Substantia nigra (tissue), 51 donors: ENCODE measurements at places on chromosomes 12 and 14.

DNA sequence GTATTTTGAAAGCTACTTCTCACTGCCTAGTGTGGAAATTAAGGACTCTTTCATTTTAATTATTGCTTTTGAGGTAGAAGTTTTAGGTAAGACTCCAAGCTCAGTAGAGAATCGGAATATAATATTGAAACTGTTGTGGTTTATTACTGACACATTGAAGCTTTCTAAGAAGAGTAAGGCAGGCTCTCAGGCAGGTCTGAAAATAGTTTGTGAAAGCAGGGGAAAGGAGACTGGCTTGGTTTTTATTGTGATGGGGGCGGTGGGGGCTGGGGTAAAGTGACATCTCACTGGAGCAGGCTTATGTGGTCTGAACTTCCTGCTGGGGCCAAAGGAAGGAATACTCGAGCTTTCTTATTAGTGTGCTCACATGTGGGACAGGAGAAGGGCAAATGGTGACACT lies 79.5 kb downstream of the OTOGL start:
- DNase-seq, result no peak

- DNase-seq, result no peak
Measured at GRCh38 chr14:77889971-77890442, 90.1 kb downstream of the ADCK1 start.

GRCh38 chr14:22383515-22384166 lies 205.4 kb downstream of the DAD1 start:
- DNase-seq, result no peak

GRCh38 chr12:77916276-77916675 lies 85.6 kb downstream of the NAV3 start:
- no peak for DNase-seq

GRCh38 chr14:75720842-75721498 lies 59.9 kb downstream of the TTLL5 start:
- no peak for DNase-seq

DNA sequence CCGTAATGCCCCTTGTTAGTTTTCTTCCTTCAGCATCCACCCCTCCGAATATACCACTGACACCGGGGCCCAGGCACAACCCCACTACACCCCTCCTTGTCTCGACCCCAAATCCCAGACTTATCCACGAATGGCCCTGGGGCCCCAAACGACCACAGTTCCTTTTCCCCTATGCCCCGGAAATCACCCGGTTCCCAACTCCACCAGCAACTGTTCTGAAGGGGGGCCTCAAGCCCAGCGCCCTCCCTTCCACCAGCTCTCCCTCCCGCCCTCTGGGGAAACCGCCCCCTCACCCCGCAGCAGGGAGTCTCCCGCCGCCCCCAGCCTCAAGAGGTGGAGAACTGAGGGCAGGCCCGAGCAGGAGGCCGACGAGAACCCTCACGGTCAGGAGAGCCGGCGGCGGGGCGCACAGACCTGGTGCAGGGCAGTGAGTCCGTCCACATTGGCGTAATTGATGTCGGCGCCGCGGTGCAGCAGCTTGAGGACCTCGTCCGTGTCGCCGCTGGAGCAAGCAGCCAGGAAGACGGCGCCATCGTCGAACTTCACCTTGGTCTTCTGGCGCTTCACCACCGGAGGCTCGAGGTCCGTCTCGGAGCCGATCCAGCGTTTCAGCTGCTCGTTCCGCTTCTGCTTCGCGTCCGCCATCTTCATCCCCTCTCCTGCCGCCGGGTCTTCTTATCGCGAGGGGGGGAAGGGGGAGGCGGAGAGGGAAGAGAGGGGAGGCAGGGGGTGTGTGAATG lies 446 bp downstream of the PPP1R12A start:
- DNase-seq, result no peak

GRCh38 chr14:23572836-23573235 lies 5.2 kb upstream of the AP1G2 start:
- DNase-seq, result no peak

- DNase-seq, result no peak
Measured at GRCh38 chr12:25469861-25470260, 83.2 kb downstream of the LMNTD1 start.

DNA sequence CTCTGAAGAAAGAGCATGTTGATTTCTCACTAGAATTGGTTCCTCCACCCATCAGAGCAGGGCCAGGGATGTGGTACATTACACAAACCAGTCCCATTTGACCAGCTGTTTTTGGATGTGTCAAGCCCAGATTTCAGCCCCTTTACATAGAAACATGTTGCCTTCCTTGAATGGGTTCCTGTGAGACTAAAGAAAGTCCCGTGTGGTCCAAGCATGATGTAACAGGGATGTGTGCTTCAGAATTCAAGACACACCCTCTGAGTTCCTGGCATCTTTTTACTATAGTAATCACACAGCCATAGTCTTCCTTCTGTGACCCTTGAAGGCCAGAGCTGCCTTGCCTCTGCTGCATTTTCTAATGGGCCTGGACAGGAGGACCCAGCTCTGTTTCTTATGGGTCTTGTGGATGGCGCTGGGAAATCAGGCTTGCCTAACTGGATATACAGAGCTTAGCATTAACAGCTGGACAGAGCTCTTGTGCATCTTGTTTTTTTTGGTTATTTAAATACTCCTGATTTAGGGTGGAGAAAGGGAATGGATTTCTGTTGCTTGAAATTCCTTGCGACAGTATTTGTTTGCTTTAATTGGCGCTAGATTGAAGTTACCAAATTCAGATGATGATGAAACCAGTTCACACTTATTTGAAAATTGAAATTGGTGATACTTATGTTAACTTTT lies 341.0 kb downstream of the ZFP36L1 start:
- DNase-seq, result no peak

DNA sequence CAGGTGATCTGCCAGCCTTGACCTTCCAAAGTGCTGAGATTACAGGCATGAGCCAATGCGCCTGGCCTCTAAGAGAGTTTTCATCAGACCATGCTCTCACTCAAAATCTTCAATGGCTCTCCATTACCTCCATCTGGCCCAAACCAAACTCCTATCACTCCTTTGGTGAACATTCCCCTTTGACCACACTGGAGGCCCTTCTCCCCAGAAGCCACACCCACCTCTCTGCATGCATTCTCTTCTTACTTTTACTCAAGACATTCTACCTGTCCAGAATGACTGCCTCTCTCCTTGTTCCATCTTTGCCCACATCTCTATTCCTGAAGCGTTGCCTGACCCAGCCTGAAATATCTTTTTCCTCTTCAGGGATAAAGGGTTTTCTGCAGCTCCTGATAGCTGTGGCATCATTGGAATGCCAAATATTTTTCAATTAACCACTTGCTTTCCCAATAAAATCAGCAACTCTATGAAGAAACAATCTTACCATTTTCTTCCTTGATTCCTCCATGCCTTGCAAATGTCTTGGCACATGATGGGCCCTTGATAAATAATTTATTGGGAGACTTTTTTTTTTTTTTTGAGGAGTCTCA lies 15.5 kb downstream of the PLEK2 start:
- DNase-seq, result no peak

GRCh38 chr12:52356031-52356761 lies 11.1 kb downstream of the KRT85 start:
- DNase-seq, result no peak

DNA sequence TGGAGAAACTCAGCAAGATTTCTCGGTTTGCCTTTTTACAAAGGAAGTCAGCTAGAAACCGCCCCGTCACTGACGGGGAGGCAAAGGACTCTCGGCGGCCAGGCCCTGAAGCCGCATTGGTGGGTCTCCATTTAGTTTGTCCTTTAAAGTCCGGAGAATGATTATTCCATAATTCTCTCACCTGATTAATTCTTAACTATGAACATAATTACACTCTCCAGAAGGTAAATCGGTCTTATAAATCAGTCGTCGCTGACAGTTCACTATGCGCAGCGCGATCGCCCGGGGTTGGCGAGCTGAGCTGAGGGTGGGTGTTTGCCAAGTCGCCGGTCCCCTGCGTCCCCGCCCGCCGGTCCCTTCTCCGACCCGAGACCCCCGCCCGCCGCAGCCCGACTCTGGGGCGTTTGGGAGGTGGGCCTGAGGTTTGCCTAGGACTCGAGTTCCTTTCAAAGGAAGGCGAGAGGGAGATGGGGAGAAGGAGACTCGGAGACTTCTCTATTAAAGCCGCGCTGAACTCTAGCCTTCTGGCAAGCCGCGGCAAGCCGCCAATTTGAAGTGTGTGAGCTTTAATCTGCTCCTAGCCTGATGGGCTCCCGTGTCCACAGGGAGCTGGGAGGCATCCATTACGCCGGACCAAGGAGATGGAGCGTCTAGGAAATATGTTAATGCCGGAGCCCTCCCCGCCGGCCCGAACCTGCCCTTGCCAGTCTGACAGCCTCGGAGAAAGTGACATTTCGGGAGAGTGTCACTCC lies 392.9 kb downstream of the NOVA1 start:
- DNase-seq, result peak; percentile 60

GRCh38 chr12:82461393-82461792 lies 103.1 kb downstream of the METTL25 start:
- no peak for DNase-seq

- no peak for DNase-seq
Measured at GRCh38 chr12:45685680-45686079, 43.8 kb upstream of the ARID2 start.

GRCh38 chr12:117121441-117121840 lies 22.2 kb upstream of the TESC start:
- no peak for DNase-seq

- DNase-seq, result no peak
Measured at GRCh38 chr14:93971635-93972027, 4.7 kb downstream of the ASB2 start.

DNA sequence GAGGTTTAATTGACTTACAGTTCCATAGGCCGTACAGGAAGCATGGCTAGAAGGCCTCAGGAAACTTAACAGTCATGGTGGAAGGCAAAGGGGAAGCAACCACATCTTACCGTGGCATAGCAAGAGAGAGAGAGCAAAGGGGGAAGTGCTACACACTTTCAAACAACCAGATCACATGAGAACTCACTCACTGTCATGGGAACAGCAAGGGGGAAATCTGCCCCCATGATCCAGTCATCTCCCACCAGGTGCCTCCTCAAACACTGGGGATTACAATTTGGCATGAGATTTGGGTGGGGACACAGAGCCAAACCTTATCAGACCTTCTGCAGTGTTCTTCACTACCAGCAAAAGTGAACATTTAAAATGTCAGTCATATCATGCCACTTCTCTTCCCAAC lies 58.9 kb downstream of the USP15 start:
- no peak for DNase-seq

- DNase-seq, result no peak
Measured at GRCh38 chr12:114192549-114192948, 213.4 kb downstream of the TBX5 start.

- DNase-seq, result no peak
Measured at GRCh38 chr14:31858868-31859267, 218.2 kb upstream of the ARHGAP5 start.

DNA sequence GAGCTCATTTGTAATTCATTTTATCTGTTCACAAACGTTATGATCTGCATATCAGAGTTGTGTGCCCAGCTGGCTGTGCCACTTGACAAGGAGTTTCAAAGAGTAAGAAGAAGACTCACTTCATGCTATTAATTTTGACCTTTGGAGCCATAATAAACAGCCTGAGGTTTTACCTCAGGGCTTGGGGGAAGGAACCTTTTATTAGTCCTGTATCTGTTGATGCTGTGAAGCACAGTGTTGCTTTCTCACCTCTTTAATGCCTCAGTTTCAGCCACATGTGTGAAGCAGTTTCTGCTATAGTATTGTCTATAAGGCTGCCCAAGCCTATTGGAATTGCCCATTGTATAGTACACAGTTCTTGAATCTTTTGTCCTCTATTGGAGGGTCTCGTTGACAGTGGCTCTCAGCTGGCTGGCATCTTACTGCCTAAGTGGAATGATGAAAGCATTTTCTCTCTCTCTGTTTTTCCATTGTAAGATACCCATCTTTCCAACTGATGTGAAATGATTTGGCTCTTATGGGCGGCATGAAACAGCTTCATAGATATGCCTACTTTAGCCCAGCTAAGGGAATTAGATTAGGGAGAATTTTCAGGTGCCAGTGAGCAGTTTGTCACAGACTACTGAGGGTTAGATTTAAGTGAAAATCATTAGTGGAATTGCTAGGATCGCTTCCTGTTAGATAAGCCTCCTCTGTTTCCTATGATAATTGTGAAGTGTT lies 34.7 kb downstream of the GPATCH2L start:
- no peak for DNase-seq

DNA sequence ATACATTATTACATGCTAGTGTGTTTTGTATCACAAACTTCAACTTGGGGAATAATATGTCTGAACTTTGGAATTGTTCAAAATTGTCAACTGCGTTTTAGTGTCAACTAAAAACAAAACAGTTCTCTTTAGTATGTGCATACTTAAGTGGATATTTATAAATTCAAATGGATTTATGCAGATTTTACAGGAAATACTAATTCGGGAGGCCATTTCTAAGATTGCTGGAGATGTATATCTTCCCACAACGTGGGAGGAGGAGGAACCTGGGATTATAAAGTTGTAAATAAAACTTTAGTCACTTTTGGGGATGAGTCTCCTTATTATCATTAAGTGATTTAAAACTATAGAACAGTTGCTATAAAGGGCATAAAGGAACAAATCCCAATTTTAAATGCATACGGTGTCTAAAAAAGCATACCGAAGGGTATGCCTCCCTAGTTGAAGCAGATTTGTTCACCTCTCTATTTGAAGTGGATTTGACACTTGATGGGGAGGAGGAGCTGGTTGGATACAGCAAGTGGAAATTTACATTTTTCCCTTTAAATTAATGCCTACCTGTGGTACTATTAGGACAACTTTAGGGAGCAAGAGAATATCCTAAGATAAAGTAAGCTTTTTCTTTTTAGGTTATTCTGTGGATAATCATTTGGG lies 2.7 kb downstream of the PDE3A start:
- DNase-seq, result no peak

DNA sequence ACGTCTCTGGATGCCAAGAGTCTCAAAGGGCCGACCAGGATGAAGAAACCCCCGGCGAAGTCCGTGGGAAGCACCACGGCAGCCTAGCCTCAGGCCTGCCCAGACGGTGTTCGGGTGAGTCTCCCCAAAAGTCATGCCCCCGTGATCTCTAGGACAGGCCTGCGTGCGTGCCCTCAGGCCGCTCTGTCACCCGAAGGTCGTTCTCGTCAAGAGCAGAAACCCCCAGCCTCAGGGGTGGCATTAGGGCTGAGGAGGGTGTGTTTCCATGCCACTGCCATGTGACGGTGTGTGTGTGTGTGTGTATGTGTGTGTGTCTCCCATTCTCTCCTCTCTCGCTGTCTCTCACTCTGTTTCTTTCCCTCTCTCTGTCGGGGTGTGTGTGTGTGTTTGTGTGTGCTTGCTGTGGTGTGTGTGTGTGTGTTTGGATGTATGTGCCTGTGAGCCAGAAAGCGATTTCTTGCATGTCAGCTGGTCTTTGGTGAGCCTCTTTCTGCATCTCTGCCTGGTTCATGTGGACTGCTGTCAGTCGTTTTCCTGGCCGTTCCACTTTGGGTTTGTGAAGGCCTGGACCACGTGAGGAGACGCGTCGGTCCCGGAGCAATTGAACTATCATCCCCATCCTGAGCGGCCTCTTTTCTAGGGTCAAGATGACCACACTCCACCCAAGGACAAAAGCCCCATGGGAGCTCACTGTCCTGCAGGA lies 772.5 kb upstream of the ALG10B start:
- DNase-seq, result no peak

- DNase-seq, result no peak
Measured at GRCh38 chr14:64722842-64723447, 18.7 kb downstream of the PLEKHG3 start.

GRCh38 chr12:19245106-19245505 lies 115.6 kb downstream of the PLEKHA5 start:
- DNase-seq, result no peak

- DNase-seq, result no peak
Measured at GRCh38 chr12:75041472-75041871, 168.2 kb downstream of the KCNC2 start.
